Osteocyte (in vitro differentiated cells): ENCODE measurements at places on chromosomes 1 and 21. TPM values are rescaled to one million over a fixed set of nuclear protein-coding genes. Genes with fewer than 3 reads are reported as not detected.

GRCh38 chr1:186438567-186438966 lies 22.3 kb downstream of the PDC start:
- no peaks in the 10 kb centered on the region for H3K27me3 ChIP-seq
- no peak overlapping the region for H3K27ac ChIP-seq
- no peak for DNase-seq
- H3K36me3 ChIP-seq, result no peaks in the 10 kb centered on the region

DNA sequence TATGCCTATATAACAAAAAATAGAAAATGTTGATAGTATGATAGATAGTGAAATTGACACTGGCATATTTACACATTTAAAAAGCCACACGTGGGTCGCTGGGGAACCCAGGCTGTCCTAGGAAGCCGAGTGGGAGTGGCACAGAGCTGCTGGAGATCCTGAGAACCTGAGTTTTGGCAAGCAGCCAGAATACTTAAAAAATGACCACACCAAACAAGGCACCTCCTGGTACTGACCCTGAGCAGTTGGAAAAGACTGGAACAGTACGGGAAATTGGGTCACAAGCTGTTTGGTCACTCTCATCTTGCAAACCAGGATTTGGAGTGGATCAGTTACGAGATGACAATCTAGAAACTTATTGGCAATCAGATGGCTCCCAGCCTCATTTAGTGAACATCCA lies 111.5 kb downstream of the ZFYVE9 start:
- H3K4me1 ChIP-seq, result no peaks in the 10 kb centered on the region
- no peaks in the 10 kb centered on the region for H3K27me3 ChIP-seq
- DNase-seq, result no peak

GRCh38 chr1:117780687-117781475 lies 148.5 kb downstream of the GDAP2 start:
- H3K27ac ChIP-seq, result no peak overlapping the region
- H3K27me3 ChIP-seq, result peaks cover 19% of the 10 kb centered on the region
- no peak overlapping the region for H3K4me3 ChIP-seq
- no peaks in the 10 kb centered on the region for H3K4me1 ChIP-seq

GRCh38 chr21:38221594-38221993 lies 35.2 kb upstream of the KCNJ15 start:
- H3K4me3 ChIP-seq, result no peak overlapping the region
- H3K36me3 ChIP-seq, result peaks cover 5% of the 10 kb centered on the region
- no peaks in the 10 kb centered on the region for H3K27me3 ChIP-seq
- no peak overlapping the region for H3K27ac ChIP-seq
- DNase-seq, result no peak

DNA sequence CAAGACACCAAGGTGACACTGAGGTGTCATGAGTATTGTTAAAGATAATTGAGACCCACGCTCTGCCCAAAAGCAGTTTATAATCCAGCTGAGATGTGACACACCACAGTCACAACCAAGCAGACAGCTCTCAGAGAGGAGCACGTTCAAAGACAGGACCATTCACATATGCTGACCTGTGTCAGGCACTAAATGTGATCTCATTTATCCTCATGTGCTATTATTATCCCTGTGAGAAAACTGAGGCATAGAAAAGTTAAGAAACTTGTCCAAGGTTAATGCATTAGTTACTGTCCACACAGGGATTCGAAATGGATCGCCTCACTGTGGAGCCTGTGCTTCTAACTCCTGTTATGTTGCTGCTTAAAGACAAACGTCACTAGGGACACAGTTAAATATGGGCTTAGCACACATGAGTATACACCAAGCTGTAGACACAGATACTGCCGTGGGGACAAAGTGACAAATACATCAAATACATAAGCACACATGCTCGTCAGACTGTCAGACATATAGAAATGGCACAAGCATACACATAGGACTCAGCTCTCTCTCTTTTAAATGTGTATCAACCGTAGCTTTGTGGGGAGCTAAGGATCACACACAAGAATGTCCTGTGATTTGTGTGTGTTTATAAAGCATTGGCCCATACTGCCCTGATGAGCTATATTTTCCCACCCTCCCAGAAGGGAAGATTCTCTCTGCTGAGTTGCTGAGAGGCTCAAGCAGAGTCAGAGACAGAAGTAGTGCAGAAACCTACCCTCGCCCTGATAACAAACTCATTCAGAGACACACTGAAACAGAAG lies 3.5 kb upstream of the IGSF8 start:
- peaks cover 46% of the 10 kb centered on the region for H3K4me1 ChIP-seq
- no peak overlapping the region for H3K4me3 ChIP-seq
- H3K27me3 ChIP-seq, result peaks cover 23% of the 10 kb centered on the region
- H3K27ac ChIP-seq, result no peak overlapping the region
- no peak for DNase-seq

GRCh38 chr1:211932933-211933254 lies 102.3 kb upstream of the LPGAT1 start:
- H3K36me3 ChIP-seq, result no peaks in the 10 kb centered on the region
- H3K4me3 ChIP-seq, result no peak overlapping the region
- no peak for DNase-seq
- H3K27me3 ChIP-seq, result no peaks in the 10 kb centered on the region
- no peak overlapping the region for H3K27ac ChIP-seq

DNA sequence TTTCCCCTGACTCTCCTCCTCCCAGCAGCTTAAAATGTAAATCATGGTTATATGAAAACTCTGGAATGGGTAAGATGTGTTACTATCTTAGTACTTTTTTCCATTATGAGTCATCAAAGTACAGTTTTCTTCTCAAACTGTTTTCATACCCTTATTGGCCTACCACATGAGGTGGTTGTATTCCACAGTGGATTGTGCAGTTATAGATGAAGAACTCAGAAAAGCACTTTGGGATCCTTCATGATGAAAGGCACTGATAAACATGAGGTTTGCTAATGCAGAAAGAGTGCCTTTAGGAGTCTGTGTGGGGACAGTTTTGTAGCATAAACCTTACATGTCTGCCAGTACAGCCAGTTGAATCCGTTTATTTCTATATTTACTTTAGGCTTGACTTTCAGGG lies 32.0 kb upstream of the MYOCOS start:
- H3K36me3 ChIP-seq, result peaks cover 63% of the 10 kb centered on the region
- peaks cover 10% of the 10 kb centered on the region for H3K4me1 ChIP-seq
- H3K27me3 ChIP-seq, result no peaks in the 10 kb centered on the region

DNA sequence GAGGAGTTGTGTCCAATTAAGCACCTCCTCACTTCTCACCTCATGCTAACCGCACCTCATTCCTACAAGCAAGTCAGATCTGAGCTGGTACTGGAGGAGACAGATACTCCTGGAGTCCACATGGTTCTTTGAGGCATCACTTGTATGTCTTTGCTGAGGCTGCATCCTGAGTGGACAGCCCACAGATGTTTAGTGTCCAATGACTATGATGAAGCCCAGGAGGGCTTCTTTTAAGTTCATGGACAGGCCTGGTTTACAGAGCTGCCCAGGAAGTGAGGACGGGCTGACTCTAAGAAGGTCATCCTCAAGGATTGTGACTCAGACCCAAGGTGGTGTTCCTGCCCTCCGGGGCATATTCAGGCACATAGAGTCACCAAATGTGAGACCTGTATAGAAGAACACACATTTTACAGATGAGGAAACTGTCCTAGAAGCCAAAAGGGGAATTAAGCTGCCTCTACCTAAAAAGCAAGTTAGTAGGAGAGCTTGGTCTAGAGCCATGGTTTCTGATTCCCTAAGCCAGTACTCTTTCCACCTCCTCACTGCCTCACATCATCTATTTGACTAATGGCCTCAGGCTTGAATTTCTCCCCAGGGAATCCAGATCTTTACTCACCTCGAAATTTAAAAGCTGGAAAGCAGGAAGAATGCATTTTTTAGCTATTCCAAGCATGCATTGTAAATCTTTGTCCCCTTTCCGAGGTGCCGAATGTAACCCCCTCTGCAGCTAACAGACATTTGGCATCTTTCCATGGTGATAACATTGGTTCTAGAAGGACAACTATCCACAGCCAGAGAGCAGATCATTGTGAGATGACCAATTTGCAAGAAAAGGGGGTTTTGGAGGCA lies 228.1 kb downstream of the OMA1 start:
- H3K27me3 ChIP-seq, result no peaks in the 10 kb centered on the region
- H3K4me3 ChIP-seq, result no peak overlapping the region
- no peak overlapping the region for H3K27ac ChIP-seq

DNA sequence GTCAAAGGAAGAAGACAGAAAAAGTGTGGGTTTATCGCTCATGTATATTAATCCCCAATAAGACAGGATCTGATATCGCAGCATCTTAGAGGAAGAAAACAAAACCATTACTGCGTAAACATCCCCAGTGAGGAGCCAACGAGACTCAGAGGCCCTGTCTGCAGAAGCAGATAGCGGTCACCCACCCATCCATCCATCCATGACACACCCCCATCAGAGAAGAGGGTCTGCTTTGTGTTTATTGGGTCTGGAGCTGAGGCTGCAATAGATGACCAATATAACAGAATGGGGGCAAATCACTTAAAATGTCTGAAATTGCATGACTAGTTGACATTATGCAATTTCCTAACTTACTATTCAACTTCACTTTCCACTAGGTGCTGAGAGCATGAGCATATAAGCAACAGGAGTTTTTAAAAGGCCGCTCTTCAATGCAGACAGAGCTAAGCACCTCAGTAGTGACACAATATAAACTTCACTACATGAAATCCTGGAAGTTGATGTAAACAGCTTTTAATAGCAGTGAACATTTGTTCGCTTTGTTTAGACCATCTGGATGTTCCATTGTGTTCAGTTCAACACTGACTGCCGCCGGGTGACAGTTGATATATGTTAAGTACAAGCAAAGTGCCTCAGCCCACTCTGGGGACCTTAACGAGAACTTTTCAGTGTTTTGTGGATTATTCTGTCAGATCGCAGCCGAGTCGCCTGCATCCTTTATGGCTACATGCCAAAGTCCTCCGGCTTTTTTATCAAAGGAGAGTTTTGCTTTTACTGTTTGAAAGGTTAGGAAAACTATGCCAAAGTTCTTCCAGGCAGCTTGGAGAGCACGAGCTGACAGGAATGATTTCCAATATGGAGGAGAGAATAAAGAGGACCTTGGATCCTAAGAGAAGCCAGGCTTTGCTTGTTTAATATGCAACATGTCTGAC lies 167.5 kb downstream of the ZNF281 start:
- H3K36me3 ChIP-seq, result no peaks in the 10 kb centered on the region
- H3K4me3 ChIP-seq, result no peak overlapping the region
- no peak for DNase-seq

- no peak overlapping the region for H3K4me3 ChIP-seq
- no peak for DNase-seq
- no peaks in the 10 kb centered on the region for H3K36me3 ChIP-seq
- no peaks in the 10 kb centered on the region for H3K27me3 ChIP-seq
Measured at GRCh38 chr1:53665996-53666395, 73.0 kb downstream of the GLIS1 start.

DNA sequence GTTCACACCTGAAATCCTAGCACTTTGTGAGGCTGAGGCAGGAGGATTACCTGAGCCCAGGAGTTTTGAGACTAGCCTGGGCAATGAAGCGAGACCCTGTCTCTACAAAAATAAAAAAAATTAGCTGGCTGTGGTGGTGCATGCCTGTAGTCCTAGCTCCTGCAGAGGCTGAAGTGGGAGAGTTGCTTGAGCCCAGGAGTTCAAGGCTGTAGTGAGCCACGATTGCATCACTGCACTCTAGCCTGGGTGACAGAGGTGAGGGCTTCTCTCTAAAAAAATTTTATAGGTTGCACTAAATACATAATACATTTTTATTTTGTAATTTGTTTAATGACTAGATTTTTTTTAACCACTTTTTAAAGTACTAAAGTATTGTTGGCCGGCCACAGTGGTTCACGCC lies 6.1 kb downstream of the PARK7 start:
- H3K27ac ChIP-seq, result no peak overlapping the region
- H3K27me3 ChIP-seq, result no peaks in the 10 kb centered on the region
- peaks cover 22% of the 10 kb centered on the region for H3K4me1 ChIP-seq
- DNase-seq, result no peak

- no peaks in the 10 kb centered on the region for H3K4me1 ChIP-seq
- H3K36me3 ChIP-seq, result no peaks in the 10 kb centered on the region
- no peaks in the 10 kb centered on the region for H3K27me3 ChIP-seq
- H3K27ac ChIP-seq, result no peak overlapping the region
Measured at GRCh38 chr1:31855038-31855845, 39.4 kb upstream of the SPOCD1 start.

- H3K4me1 ChIP-seq, result no peaks in the 10 kb centered on the region
- no peak for DNase-seq
- H3K27me3 ChIP-seq, result peaks cover 33% of the 10 kb centered on the region
- no peak overlapping the region for H3K4me3 ChIP-seq
Measured at GRCh38 chr1:206049919-206050600, 2.9 kb upstream of the RHEX start.

DNA sequence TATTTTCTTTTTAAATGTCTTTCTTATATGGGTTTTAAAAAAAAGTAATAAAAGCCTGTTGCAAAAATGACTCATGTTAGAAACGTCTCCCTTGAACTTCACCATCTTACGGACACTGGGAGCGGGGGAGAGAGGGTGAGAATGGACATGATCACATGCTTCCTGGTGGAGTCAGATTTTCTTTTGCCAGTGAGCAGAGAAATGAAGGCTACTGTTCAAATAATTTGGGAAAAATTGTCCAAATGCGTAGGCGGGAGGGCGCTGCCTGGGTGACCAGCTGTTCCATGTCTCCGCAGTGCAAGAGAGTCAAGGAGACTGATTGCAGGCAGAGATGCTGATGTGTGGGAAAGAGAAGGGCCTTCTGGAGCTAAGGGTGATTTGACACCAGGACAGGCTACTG lies 23.1 kb downstream of the EIF2D start:
- no peak overlapping the region for H3K4me3 ChIP-seq
- H3K27me3 ChIP-seq, result no peaks in the 10 kb centered on the region
- DNase-seq, result no peak
- H3K36me3 ChIP-seq, result peaks cover 30% of the 10 kb centered on the region
- peak overlapping the region; percentile 78 for H3K27ac ChIP-seq
- peaks cover 24% of the 10 kb centered on the region for H3K4me1 ChIP-seq

DNA sequence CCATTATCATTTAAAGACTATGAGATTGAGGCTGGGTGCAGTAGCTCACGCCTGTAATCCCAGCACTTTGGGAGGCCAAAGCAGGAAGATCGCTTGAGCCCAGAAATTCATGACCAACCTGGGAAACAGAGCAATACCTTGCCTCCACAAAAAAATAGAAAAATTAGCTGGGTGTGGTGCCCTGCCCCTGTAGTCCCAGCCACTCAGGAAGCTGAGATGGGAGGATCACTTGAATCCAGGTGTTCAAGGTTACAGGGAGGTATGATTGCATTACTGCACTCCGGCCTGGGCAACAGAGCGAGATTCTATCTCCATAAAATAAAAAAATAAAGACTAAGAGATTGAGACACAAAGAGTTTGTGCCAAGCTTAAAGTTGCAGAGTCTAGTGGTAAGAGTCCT lies 537.0 kb downstream of the DPYD start:
- no peaks in the 10 kb centered on the region for H3K27me3 ChIP-seq
- H3K27ac ChIP-seq, result no peak overlapping the region
- peaks cover 11% of the 10 kb centered on the region for H3K36me3 ChIP-seq
- H3K4me3 ChIP-seq, result no peak overlapping the region
- H3K4me1 ChIP-seq, result peaks cover 5% of the 10 kb centered on the region

- peaks cover 9% of the 10 kb centered on the region for H3K36me3 ChIP-seq
- H3K27me3 ChIP-seq, result no peaks in the 10 kb centered on the region
- no peak for DNase-seq
- H3K27ac ChIP-seq, result no peak overlapping the region
- peaks cover 26% of the 10 kb centered on the region for H3K4me1 ChIP-seq
Measured at GRCh38 chr1:162666006-162666645, 33.9 kb downstream of the DDR2 start.

- no peak overlapping the region for H3K27ac ChIP-seq
- peaks cover 23% of the 10 kb centered on the region for H3K4me1 ChIP-seq
- no peak overlapping the region for H3K4me3 ChIP-seq
- no peaks in the 10 kb centered on the region for H3K36me3 ChIP-seq
Measured at GRCh38 chr1:176193023-176193422, 14.1 kb downstream of the COP1 start.

Gene PAQR7
- 11.0 and 11.6 TPM in 2 replicates for total RNA-seq

Gene TEKT2
- 0.39 and 0.70 TPM in 2 replicates for total RNA-seq

Gene ANXA9
- not detected in 2 replicates for total RNA-seq

Gene OLIG2
- 0.37 and 0.56 TPM in 2 replicates for total RNA-seq

Gene BSND
- not detected in 2 replicates for total RNA-seq

Gene LMX1A
- not detected in 2 replicates for total RNA-seq

Gene PRR9
- total RNA-seq, result not detected in 2 replicates

Gene HMCN1
- 91.4 and 95.9 TPM in 2 replicates for total RNA-seq
